ENCODE measurements at places on chromosomes 4 and X.

DNA sequence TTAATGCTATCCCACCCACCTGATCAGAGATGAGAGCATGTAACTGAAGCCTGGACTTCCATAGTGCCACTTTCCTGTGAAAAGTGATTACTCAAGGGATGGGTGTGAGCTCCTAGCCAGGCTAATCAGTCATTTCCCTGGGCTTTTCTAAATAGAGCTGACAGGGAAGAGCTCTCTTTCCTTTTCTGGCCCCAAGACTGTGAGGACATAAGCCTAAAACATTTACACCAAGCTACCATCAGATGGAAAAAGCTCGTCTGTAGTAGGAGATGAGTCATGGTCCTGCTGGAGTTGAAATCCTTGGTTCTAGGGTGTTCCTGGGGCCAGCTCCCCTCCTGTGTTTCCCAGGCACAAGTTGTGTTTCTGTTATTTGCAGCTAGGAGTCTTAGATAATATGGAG, 52.4 kb upstream of the NDP start:
- no peak for DNase-seq

GRCh38 chrX:29787656-29788055, 427.7 kb upstream of the MAGEB2 start:
- no peak for DNase-seq

DNA sequence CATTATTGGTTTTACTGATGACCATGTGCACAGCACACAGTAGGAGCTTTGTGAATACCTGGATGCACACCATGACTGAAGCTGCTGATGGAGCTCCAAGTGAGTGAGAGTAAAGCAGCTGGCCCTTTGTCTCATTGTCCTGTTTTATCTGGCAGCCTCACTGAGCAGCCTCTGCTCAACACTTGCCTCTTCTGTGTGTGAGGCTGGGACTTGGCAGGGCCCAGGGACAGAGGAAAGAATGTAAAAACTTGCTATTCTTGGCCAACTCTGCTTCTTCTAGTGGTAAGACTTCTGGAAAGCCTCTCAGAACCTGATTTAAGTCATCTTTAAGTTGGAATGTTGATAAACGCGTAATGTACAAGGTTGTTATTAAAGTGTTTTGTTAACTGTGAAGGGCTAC, 61.4 kb downstream of the BEX1 start:
- no peak for DNase-seq

DNA sequence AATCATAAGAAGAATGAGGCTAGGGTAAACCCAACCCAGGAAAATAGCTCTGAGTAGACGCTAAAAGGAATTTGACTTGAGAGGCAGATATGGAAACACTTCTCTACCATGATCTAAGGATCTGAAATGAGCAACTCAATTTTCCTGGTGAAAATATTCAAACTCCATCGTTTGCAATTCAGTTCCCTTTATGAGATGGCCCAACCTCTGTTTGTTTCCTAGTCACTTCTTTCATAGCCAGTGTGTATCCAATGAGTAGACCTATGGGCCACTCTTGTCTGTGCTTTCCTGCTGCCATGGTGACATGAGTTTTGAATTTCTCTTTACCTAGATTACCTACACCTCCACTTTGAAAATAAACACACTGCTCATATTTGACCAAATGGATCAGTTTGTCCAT, 176.2 kb upstream of the GPRIN3 start:
- no peak for DNase-seq

DNA sequence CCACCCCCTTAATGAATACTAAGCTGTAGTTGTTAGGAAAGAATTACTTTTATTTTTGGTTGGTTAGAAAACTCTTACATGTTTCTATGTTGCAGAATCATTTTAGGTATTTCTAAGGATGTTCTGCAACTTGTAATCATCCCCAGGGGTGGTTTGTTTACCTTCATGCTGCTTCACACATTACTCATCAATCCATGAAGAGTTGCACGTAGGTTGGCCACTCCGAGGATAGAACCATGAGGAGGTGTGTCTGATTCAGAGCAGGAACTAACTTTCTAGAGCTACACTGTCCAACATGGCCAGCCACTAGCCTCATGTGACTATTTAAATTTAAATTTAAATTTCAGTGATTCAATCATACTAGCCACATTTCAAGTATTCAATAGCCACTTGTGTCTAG, 127.2 kb upstream of the FRMPD4 start:
- no peak for DNase-seq

- no peak for DNase-seq
These were observed 138.9 kb downstream of the SOWAHB start for GRCh38 chr4:76758996-76759395.

GRCh38 chr4:21827575-21827974, 121.0 kb downstream of the KCNIP4 start:
- no peak for DNase-seq

- no peak for DNase-seq
These were observed 131.8 kb downstream of the SCFD2 start for GRCh38 chr4:53234111-53234510.

DNA sequence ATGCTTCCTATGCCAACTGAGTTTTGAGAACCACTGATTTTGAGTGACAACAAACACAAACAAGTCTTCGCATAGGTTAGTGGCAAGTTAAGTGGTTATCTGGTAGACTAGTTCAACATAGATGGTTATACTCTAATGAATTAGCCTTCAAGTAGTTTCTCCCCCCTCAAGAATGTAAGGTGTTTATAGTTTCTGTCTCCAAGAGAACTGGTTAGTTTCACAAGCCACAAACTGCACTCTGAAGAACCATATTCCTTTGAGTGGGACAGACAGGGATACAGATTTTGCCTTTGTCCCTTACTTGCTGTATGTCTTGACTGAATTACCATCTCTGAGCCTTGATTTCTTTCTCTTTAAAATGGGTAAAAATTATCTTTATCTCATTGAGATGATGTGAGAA, 41.5 kb downstream of the PASD1 start:
- DNase-seq, result no peak

DNA sequence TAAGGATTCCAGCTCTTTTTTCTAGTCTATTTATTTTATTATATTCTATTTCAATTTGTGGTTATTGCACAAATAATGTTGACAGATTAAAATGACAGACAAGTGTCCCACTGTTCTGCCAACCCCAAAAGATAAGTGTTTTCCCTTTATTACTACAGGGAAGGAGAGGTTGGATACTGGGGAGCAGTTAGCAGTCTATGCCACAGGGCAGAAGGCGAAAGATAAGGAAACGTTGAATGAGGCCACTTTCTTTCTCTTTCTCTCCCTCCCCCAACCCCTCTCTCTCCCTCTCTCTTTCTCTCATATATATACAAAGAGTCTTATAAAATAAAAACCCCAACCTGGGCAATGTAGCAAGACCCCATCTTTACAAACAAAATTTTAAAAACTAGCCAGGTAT, 31.6 kb downstream of the SLC9A6 start:
- DNase-seq, result no peak

DNA sequence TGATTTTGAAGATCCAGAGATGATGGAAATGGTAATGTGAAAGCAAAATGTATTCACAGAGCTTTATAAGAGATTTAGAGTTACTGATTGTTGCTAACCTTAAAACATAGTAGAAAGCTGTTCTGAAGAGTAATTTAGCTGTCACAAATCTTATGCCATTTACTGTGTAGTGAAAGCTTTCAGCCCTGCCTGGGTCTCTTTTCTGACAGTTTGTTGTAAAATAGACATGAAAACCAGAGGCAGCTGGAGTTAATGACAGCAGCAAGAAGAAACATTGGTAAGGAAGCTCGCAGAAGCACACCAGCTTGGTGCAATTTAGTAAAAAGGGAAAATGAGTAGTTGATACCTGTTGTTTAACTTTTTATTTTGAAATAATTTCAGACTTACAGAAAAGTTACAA, 21.1 kb downstream of the POLR2B start:
- DNase-seq, result no peak

DNA sequence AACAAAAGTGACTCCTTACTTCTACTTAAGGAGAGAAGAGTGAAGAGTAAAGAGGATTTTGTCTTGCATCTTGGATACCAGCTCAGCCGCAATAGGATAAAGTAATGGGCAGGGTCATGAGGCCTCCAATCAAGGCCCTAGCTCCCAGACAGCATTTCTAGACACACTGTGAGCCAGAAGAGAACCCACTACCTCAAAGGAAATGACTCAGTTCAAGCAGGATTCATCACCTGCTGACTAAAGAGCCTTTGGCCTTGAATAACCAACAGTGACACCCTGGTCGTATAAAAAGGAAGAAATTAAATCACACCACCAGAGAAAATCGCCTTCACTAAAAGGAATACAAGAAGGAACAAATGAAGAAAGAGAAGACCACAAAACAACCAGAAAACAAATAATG, 416.1 kb downstream of the PCDH18 start:
- DNase-seq, result no peak

DNA sequence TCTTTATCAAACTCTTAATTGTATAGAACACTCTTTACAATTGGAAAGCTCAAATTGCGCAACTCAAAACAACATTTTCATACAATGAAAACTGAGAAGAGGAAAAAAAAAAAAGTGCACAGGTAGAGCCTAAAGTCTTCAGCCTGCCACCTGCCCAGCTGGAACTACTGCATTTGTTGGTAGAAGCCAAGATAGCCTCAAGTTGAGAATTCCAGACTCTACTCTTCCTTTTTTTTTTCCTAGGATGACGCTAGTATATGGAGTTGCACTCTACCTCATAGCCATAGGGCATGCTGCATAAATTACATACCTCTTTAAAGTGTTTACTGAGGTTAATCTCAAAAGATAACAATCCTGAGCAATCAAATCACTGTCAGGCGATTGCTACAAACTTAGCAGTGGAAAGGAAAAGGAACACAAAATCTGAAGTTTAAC, 13.6 kb downstream of the ABCG2 start:
- no peak for DNase-seq

DNA sequence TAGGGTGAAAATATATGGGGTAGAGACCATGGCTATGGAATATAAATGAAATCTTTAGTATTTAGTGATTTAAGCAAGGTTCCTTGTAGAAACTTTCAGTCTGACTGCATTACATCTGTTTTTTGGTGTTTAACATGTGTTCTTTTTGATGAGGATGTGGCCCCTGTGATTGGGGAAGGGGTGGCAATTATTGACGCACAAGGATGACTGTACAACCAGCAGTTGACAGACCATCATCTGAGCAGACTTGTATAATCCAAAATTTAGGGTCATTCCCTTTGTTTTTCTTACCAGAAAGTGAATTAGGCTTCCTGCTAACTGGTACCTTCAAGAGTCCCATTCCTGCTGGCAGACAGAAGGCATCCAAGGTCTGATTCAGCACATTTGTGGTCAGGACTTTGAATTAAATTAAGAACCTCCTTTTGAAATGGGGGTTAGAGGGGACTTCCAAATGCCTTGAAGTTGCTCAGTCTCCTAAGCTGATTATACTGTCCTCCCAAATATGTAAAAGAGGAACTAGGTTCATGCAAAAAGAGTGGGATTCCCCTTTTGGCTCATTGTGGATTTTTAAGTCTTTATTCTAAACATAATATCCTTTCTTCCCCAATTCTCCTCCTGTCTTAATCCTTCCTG, 112.4 kb upstream of the CXCL13 start:
- no peak for DNase-seq

DNA sequence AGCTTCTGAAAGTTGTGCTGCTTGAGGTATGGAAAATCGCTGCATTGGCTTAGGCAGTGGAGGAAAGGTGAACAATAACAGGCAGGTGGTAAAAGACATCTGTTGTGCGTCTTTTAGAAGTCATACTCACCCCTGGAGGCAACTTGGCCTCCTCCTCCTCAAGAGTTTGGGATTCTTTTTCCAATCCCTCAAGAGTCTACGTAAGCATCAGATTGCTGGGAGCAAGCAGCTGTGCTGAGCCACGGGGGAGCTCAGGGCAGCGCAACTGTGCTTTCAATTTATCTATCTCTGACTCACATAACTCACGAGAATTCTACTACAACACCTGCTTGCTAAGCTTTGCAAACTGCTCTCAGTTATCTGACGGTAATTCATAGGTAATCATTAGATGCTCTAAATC, 6.4 kb upstream of the RBMX2 start:
- DNase-seq, result no peak

GRCh38 chr4:44916411-44916810, 190.1 kb upstream of the GNPDA2 start:
- DNase-seq, result no peak

DNA sequence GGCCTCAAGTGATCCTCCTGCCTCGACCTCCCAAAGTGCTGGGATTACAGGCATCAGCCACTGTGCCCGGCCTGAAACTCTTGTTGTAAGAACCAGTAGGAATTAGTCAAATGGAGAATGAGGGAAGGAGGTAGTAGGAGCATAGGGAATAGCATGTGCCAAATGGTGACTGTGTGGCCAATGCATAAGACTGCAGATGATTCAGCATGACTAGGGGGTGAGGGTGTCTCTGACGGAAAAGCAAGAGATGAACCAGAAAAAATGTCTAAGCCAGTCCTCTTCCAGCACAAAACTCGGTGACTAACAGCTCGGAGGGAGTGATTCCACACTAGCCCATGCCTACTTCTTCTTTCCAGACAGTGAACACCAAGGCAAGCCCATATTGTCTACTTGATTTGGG, 58.2 kb upstream of the DUSP21 start:
- no peak for DNase-seq

DNA sequence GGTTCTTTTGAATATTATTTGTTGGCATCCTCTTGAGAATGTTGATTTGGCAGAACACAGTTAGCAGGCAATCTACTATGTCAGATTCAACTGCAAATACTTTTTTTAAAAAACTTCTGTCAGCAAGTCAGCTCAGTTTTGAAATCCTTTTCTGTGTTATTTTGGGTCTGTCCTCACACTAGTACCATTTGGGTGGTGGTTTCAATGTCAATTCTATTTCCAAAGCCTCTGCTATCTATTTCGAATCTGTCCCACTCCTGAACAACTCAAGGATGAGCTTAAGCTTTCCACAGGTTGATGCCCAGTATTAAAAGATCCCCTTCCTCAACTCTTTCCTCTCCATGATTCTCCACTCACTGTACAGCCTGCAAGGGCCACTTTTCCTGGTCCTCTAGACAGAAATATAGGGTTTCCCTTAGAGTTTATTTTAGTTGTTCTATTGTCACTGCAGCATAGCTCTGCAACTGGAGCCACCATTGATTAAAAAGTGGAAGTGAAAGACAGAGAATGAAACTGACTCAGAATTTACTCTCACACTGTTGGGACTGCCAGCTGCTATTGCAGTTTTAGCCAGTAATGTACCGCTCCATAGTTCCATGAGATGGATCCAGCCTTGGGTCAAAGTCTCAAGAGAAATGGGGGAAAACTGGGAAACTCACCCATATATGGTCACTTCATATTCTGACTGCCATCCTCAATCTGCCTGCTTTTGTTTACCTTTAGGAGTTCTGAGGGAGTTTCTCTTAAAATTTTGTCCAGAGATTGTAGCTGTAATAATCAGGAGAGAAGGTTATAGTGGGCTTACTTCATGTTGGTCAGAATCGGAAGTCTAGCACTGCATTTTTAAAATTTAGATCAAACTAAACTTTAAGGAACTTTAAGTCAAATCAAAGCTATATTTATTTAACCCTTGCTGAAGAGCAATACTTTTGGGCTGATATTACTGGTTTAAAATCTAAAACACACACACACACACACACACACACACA, 14.6 kb downstream of the HDX start:
- DNase-seq, result no peak

- DNase-seq, result no peak
These were observed 43.5 kb downstream of the FMR1NB start for GRCh38 chrX:148024425-148025148.

GRCh38 chr4:170729897-170730296, 640.1 kb upstream of the AADAT start:
- DNase-seq, result no peak
